ENCODE measurements at places on chromosomes 5 and 9. TPM values are rescaled to one million over a fixed set of nuclear protein-coding genes. Genes with fewer than 3 reads are reported as not detected.

- no peak overlapping the region for H3K27ac ChIP-seq
- no peaks in the 10 kb centered on the region for H3K36me3 ChIP-seq
- no peaks in the 10 kb centered on the region for H3K4me1 ChIP-seq
- no peaks in the 10 kb centered on the region for H3K27me3 ChIP-seq
Measured at GRCh38 chr5:89817841-89818240, 591.7 kb downstream of the CETN3 start.

- H3K36me3 ChIP-seq: no peaks in the 10 kb centered on the region
- H3K27ac ChIP-seq: no peak overlapping the region
Measured at GRCh38 chr5:135149956-135150723, 116.1 kb upstream of the PITX1 start.

The TLR4 gene
- 3.7 TPM for total RNA-seq

DNA sequence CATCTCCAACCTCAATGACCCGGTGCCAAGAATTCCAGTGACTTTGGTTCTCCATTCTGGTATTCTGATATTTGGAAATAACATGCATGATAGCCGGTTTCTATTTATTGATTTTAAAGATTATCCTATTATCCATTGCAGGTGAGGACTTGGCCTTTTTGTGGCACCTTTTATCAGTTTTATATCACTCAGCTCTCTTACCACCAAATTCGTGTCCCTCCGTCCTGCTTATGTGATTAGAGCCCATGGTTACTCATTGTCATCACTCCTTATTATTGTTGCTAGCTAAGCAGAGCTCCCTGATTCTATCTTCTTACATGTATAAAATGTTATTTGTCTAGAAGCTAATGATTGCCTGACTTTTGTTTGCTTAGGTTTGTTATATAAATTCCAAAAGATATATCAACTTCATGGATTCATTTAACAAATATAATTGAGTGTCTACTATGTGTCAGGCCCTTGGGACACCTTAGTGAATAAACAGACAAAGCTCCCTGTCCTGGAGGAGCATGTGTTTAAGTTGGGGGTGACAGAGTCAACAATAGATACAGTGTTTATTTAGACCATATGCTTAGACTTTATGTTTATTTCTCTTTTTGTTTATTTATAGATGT is 138.2 kb downstream of the ADAMTS16 start:
- no peak overlapping the region for H3K27ac ChIP-seq
- no peak for DNase-seq
- no peaks in the 10 kb centered on the region for H3K4me1 ChIP-seq
- no peaks in the 10 kb centered on the region for H3K27me3 ChIP-seq

GRCh38 chr5:111392181-111392580 is 120.2 kb downstream of the STARD4 start:
- H3K36me3 ChIP-seq: no peaks in the 10 kb centered on the region
- H3K4me1 ChIP-seq: no peaks in the 10 kb centered on the region
- DNase-seq: no peak
- H3K27ac ChIP-seq: no peak overlapping the region

The PARP8 gene
- total RNA-seq: 82.3 TPM

The IL31RA gene
- total RNA-seq: not detected

DNA sequence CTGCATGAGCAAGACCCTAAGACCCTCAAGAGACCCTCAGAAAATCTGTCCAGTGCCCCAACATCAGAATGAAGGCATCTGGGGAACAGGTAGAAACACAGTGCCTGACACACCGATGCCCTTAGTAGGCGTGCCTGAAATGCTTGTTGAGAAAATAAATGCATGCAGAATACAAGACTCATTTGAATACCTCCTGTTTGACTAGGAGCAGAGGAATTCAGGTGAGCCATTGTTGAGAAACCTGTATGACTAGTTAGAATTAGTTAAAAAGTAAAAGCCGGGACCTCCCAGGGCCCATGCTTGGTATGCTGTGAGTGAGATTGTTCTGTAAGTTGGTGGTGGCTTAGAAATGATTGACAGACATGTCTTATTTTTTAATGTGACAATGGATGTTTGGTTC is 55.0 kb downstream of the WWC1 start:
- H3K36me3 ChIP-seq: no peaks in the 10 kb centered on the region
- no peaks in the 10 kb centered on the region for H3K27me3 ChIP-seq
- H3K27ac ChIP-seq: no peak overlapping the region
- H3K4me3 ChIP-seq: no peak overlapping the region

DNA sequence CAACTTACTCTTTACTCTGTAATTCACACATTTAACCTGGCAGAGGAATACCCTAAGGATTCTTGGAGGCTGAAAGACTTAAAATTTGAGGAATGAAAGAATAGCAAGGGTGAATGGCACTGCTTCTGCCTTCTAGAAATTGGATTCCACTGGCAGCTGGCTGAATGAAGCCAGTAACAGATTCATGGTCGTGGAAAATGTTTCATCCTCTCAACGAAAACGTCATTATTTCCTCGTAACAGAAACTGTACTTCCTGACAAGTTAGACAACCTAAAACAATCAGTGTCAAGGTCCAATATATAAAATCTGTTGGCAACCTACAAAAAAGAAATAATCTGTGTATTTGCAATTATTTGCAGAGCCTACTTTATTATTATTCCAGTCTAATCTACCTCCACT is 39.7 kb downstream of the BNC2 start:
- no peaks in the 10 kb centered on the region for H3K4me1 ChIP-seq
- DNase-seq: no peak
- peaks cover 3% of the 10 kb centered on the region for H3K27me3 ChIP-seq
- no peak overlapping the region for H3K27ac ChIP-seq
- H3K36me3 ChIP-seq: no peaks in the 10 kb centered on the region

GRCh38 chr5:170562875-170563228 is 59.0 kb downstream of the KCNIP1 start:
- no peak overlapping the region for H3K4me3 ChIP-seq
- no peaks in the 10 kb centered on the region for H3K4me1 ChIP-seq
- no peak for DNase-seq
- no peaks in the 10 kb centered on the region for H3K27me3 ChIP-seq

DNA sequence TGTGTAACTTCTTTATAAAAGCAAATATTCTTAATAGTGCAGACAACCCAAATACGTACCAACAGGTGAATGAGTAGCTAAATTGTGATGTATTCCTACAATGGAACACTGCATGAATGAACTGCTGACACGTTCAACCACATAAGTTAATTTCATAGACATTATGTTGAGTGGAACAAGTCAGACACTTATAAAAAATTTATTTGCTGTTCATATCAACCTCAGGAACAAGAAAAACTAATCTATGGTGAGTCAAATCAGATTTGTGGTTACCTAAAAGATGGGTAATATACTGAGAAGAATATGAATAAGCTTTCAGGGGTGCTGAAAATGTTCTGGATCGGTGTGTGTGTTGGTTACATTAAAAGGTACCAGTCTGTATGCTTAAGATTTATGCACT is 35.7 kb downstream of the INVS start:
- no peak overlapping the region for H3K27ac ChIP-seq
- DNase-seq: no peak
- H3K4me1 ChIP-seq: no peaks in the 10 kb centered on the region
- H3K36me3 ChIP-seq: no peaks in the 10 kb centered on the region
- H3K4me3 ChIP-seq: no peak overlapping the region

The WHRN gene
- 95.7 TPM for total RNA-seq

- DNase-seq: peak; percentile 53
- H3K36me3 ChIP-seq: no peaks in the 10 kb centered on the region
- H3K27ac ChIP-seq: peak overlapping the region; percentile 59
Measured at GRCh38 chr9:113219969-113220368, 1.1 kb downstream of the FKBP15 start.

GRCh38 chr5:71013575-71013974 is 11.6 kb downstream of the NAIP start:
- no peak for DNase-seq
- H3K4me3 ChIP-seq: no peak overlapping the region
- H3K27me3 ChIP-seq: no peaks in the 10 kb centered on the region

- no peak overlapping the region for H3K4me3 ChIP-seq
- H3K27ac ChIP-seq: no peak overlapping the region
- peaks cover 9% of the 10 kb centered on the region for H3K4me1 ChIP-seq
- H3K27me3 ChIP-seq: no peaks in the 10 kb centered on the region
Measured at GRCh38 chr9:110030632-110031031, 177.3 kb downstream of the C9orf152 start.

GRCh38 chr9:123314617-123315016 is 41.4 kb upstream of the CRB2 start:
- H3K4me1 ChIP-seq: peaks cover 37% of the 10 kb centered on the region
- H3K27ac ChIP-seq: no peak overlapping the region
- H3K36me3 ChIP-seq: no peaks in the 10 kb centered on the region
- no peaks in the 10 kb centered on the region for H3K27me3 ChIP-seq

The C9orf152 gene
- not detected for total RNA-seq

The PCDHA12 gene
- total RNA-seq: not detected

GRCh38 chr9:133044661-133045060 is 13.9 kb downstream of the GTF3C5 start:
- H3K4me1 ChIP-seq: no peaks in the 10 kb centered on the region
- H3K36me3 ChIP-seq: peaks cover 54% of the 10 kb centered on the region
- no peak overlapping the region for H3K27ac ChIP-seq
- no peak for DNase-seq
- no peaks in the 10 kb centered on the region for H3K27me3 ChIP-seq

GRCh38 chr5:179620703-179621350 is 2.6 kb downstream of the HNRNPH1 start:
- H3K27ac ChIP-seq: peak overlapping the region; percentile 47
- peaks cover 45% of the 10 kb centered on the region for H3K4me1 ChIP-seq
- peaks cover 66% of the 10 kb centered on the region for H3K36me3 ChIP-seq
- DNase-seq: no peak
- no peaks in the 10 kb centered on the region for H3K27me3 ChIP-seq
- no peak overlapping the region for H3K4me3 ChIP-seq

DNA sequence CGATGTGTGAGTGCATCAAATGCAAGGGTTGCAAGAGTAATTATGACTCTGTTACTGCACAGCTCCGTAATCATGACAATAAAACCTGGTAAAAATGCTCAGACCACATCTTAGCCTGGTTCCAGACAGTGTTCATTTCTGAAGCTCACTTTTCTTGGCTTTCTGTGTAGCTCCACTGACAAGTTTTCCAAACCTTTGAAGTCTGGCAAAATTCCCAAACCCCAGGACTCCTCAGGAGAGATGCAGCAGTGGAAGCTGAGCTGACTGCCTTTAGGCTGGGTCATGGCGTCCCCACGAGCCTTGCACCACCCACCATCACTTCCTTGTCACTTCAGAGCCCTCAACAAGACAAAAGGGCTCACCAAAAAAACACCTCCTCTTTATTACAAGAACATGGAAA is 131.6 kb upstream of the TAS2R1 start:
- no peaks in the 10 kb centered on the region for H3K36me3 ChIP-seq
- DNase-seq: no peak
- H3K4me1 ChIP-seq: no peaks in the 10 kb centered on the region
- H3K27me3 ChIP-seq: no peaks in the 10 kb centered on the region
- H3K4me3 ChIP-seq: no peak overlapping the region
- no peak overlapping the region for H3K27ac ChIP-seq

The CCL19 gene
- not detected for total RNA-seq

The SLC1A3 gene
- 0.37 TPM for total RNA-seq

DNA sequence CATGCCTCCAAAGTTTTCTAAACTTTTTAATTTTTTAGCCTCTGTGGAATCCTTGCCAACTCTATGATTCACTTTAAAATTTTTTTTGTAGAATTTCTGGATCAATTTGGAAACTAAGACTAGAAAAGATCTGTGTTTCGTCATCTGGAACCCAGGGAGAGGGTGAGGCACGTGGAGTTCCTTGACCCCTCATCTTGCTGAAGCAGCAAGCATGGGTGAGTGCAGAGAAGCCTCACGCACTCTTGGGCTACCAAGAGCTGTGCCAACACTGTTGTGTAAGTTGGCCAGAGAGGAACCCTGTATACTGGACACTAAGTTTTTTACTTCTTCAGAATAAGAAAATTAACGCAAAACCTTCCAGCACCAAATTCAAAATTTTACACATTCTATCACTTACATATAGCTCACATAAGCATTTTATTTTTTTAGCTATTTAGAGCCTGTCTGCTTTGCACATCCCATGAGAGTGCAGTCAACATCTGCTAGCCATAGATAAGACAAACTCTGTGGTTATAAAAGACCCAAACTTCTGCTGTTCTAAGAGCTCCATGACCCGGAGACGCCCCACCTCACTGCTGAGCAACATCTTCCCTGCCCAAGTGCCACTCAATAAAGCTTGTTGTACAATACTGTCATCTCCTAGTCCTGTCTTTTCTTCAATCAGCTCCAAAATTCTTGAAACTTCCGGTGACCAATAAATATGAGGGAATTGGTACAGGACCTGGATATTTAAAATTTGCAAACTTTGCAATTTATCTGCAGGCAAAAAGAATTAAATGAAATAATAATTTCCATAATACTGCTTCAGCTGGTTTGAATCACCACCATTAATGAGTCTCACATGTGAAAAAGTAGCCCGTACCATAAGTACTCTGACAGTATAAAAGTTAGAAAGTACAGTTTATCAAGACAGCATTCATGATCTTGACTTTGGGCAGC is 69.7 kb upstream of the ADCY2 start:
- H3K4me3 ChIP-seq: no peak overlapping the region
- no peaks in the 10 kb centered on the region for H3K36me3 ChIP-seq
- DNase-seq: no peak
- no peak overlapping the region for H3K27ac ChIP-seq
- no peaks in the 10 kb centered on the region for H3K4me1 ChIP-seq

The SPATA9 gene
- not detected for total RNA-seq

- no peak overlapping the region for H3K27ac ChIP-seq
- no peak for DNase-seq
- no peaks in the 10 kb centered on the region for H3K36me3 ChIP-seq
- no peaks in the 10 kb centered on the region for H3K4me1 ChIP-seq
Measured at GRCh38 chr5:13917061-13917460, 27.4 kb downstream of the DNAH5 start.

- no peak overlapping the region for H3K27ac ChIP-seq
- H3K27me3 ChIP-seq: no peaks in the 10 kb centered on the region
- DNase-seq: peak; percentile 5
- no peaks in the 10 kb centered on the region for H3K36me3 ChIP-seq
- H3K4me3 ChIP-seq: no peak overlapping the region
- H3K4me1 ChIP-seq: no peaks in the 10 kb centered on the region
Measured at GRCh38 chr5:103041071-103041676, 78.8 kb downstream of the GIN1 start.

DNA sequence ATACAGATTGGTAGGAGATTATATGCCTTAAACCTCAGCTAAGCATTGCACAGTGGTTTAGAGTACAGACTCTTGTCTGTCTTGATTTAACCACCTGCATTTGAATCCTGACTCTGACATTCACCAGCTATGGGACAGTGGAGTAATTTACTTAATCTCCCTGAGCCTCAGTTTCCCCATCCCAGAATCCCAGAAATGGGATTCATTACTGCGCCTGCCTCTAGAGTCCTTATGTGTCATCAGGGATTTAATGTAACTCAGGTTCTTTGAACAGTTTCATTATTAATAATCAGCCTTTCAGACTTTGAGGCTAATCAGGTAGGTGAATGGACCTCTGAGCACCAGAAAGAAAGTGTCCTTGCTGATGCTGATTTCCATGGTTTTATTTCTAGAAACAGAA is 149.1 kb downstream of the SMARCA2 start:
- H3K36me3 ChIP-seq: peaks cover 58% of the 10 kb centered on the region
- H3K27ac ChIP-seq: no peak overlapping the region
- H3K4me3 ChIP-seq: no peak overlapping the region
- DNase-seq: no peak
- H3K4me1 ChIP-seq: peaks cover 11% of the 10 kb centered on the region

The REEP2 gene
- 0.44 TPM for total RNA-seq

Measured in B cell (primary cell).